ENCODE measurements at places on chromosomes 13 and 19. TPM values are rescaled to one million over a fixed set of nuclear protein-coding genes. Genes with fewer than 3 reads are reported as not detected.
A peak's percentile ranks its signal among the peaks of the same experiment; 100 is the strongest.

- no peak overlapping the region for H3K27ac ChIP-seq
- H3K36me3 ChIP-seq, result peaks cover 23% of the 10 kb centered on the region
- no peak for DNase-seq
- H3K27me3 ChIP-seq, result no peaks in the 10 kb centered on the region
Measured at GRCh38 chr19:55700813-55701212, 25.8 kb downstream of the EPN1 start.

DNA sequence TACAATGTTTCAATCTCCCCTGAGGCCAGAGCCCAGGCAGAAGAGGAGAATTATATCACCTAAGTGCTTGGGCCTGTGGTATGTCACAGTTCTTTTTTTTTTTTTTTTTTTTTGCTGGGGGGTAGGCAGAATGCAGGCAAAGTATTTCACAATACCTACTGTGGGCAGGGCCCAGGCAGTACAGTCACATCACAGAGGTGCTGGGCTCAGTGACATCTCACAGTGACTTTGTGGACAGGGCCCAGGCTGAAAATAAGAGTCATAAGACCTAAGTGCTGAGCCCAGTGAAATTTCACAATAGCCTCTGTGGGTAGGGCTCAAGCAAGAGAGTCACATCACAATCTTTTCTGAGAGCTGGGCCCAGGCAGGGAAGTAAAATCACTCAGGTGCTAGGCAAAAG is 15.9 kb upstream of the ZNF208 start:
- H3K27me3 ChIP-seq, result no peaks in the 10 kb centered on the region
- H3K27ac ChIP-seq, result no peak overlapping the region
- no peak for DNase-seq

GRCh38 chr19:35330475-35330874 is 1.5 kb downstream of the CD22 start:
- no peak overlapping the region for H3K4me3 ChIP-seq
- H3K36me3 ChIP-seq, result no peaks in the 10 kb centered on the region
- no peak overlapping the region for H3K27ac ChIP-seq
- no peak for DNase-seq
- peaks cover 18% of the 10 kb centered on the region for H3K27me3 ChIP-seq

GRCh38 chr13:19818223-19818842 is 35.6 kb upstream of the PSPC1 start:
- no peaks in the 10 kb centered on the region for H3K27me3 ChIP-seq
- peaks cover 18% of the 10 kb centered on the region for H3K36me3 ChIP-seq
- peak; percentile 59 for DNase-seq

GRCh38 chr13:45243077-45243476 is 42.2 kb upstream of the KCTD4 start:
- no peaks in the 10 kb centered on the region for H3K27me3 ChIP-seq
- no peaks in the 10 kb centered on the region for H3K36me3 ChIP-seq
- no peak overlapping the region for H3K27ac ChIP-seq
- H3K4me1 ChIP-seq, result no peaks in the 10 kb centered on the region
- H3K4me3 ChIP-seq, result no peak overlapping the region

DNA sequence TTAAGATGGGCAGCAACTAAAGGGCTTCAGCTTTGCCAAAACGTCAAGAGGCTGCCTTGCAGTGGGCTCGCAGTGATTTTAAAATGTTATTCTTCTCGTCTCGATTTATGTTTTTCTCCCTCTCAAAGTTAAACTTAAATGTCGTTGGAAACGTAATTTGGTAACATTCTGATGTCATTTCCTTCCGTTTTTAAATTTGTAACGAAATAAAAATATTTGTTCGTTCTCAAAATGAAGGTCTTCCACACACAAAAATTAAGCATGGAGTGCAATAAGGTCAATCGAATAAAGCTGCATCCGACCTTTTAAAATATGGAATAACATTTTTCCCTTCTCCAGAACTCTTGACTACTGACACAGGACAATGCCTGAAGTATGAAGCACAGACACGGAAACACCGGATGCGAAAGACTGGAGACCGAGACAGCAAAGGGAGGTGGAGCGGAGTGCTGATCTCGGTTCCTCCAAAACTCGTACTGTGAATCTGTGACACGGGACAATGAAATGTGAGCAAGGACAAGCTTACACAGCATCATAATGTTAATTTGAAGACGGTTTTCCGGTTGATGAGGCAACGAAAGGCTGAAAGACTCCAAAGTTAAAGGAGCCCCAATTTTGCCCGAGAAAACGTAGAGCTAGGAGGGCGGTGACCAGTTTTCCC is 850 bp downstream of the MTMR6 start:
- H3K27me3 ChIP-seq, result peaks cover 24% of the 10 kb centered on the region
- peaks cover 29% of the 10 kb centered on the region for H3K4me1 ChIP-seq
- peak; percentile 9 for DNase-seq
- H3K36me3 ChIP-seq, result no peaks in the 10 kb centered on the region

DNA sequence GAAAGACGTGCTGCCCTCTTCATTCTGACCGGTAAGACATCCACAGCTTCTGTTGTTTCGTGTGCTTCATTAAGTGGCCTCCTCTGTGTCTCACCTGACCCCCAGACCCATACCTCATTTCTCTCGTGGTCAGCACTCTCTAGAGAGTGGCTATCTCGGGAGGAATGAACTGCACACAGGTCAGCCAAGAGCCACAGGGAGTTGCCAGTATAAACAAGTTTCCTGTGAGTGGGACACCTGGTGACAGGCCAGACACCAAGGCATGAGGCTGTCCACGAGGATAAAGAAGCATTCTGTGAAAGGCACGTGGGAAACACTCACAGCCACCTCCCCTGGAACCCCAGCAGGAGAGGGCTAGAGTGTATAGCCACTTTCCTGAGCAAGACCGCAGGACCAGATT is 115.8 kb downstream of the NUFIP1 start:
- H3K4me3 ChIP-seq, result no peak overlapping the region
- H3K27me3 ChIP-seq, result no peaks in the 10 kb centered on the region
- H3K36me3 ChIP-seq, result no peaks in the 10 kb centered on the region
- peaks cover 3% of the 10 kb centered on the region for H3K4me1 ChIP-seq
- DNase-seq, result no peak

GRCh38 chr13:96860882-96861281 is 133.4 kb downstream of the OXGR1 start:
- DNase-seq, result no peak
- no peaks in the 10 kb centered on the region for H3K36me3 ChIP-seq
- no peaks in the 10 kb centered on the region for H3K27me3 ChIP-seq
- H3K27ac ChIP-seq, result no peak overlapping the region

GRCh38 chr13:26711211-26711610 is 49.4 kb downstream of the GPR12 start:
- no peaks in the 10 kb centered on the region for H3K36me3 ChIP-seq
- H3K4me1 ChIP-seq, result peaks cover 7% of the 10 kb centered on the region

DNA sequence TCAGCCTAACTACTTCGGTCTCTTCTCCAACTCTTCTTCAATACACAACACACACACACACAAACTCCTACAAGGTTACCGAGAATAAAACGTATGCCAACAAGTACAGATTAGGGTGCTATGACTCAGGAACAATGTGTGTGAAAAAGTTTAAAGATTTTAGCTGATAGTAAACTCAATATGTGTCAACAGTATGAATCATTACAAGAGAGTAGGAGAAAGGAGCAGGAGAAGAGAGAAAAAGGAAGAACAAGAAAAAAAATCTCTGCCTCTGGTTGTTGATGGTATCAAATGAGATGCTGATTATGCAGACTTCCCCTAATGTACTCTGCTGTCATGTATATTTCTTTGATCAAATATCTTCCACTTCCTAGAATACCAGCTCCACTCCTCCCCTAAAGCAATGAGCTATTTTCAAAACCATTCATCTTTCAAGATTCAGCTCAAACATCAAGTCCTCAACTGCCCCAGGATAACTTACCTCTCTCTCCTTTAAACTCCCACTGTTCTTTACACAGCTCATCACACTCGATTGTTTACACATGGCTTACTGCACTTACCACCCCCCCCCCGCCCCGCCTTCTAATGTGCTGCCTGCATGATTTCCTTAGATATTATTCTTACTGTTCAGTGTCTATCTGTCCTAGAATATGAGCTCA is 95.6 kb downstream of the FAM216B start:
- no peak for DNase-seq
- H3K27ac ChIP-seq, result no peak overlapping the region

GRCh38 chr13:82833923-82834322 is 1048.4 kb downstream of the SLITRK1 start:
- peaks cover 2% of the 10 kb centered on the region for H3K36me3 ChIP-seq
- H3K27me3 ChIP-seq, result no peaks in the 10 kb centered on the region
- no peak overlapping the region for H3K27ac ChIP-seq
- no peak overlapping the region for H3K4me3 ChIP-seq
- DNase-seq, result no peak

DNA sequence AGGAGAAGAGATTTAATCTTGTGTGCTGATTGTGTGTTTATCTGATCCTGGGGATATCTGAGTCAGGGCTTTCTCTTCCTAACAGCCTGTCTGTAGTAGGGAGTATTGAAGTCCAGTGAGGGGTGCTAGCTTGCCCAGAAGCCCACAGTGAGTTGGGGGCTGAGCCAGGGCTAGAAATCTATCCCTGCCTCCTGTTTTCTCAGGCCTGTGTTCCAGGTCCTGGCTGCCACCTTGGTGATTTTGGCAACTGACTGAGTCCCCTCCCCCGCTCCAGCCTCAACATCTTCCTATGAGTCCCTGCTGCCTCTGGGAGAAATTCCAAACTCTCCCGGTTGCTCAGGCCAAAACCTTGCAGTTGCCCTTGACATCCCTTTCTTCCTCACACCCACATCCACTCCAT is 7.7 kb upstream of the NOVA2 start:
- H3K36me3 ChIP-seq, result no peaks in the 10 kb centered on the region
- no peak overlapping the region for H3K27ac ChIP-seq
- no peak for DNase-seq
- peaks cover 20% of the 10 kb centered on the region for H3K27me3 ChIP-seq

DNA sequence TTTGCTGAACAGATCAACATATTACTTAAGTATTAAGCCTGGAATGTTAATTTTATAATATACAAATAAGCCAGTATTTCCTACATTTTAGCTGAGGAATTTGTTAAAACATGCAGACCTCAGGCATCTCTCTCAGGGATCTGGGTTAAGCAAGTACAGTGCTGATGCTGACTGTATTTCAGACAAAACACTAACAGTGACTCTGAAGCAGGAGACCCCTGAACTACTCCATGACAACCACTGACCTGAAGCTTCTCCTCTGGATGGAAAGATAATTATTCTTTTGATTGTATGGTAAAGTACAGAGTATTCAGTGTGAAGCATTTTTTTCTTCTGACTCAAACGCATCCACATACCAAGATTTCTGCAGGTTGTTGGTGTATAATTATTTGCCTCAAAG is 680.8 kb downstream of the LIG4 start:
- H3K27me3 ChIP-seq, result no peaks in the 10 kb centered on the region
- no peak for DNase-seq
- H3K4me1 ChIP-seq, result peaks cover 27% of the 10 kb centered on the region
- H3K36me3 ChIP-seq, result no peaks in the 10 kb centered on the region
- H3K27ac ChIP-seq, result no peak overlapping the region

DNA sequence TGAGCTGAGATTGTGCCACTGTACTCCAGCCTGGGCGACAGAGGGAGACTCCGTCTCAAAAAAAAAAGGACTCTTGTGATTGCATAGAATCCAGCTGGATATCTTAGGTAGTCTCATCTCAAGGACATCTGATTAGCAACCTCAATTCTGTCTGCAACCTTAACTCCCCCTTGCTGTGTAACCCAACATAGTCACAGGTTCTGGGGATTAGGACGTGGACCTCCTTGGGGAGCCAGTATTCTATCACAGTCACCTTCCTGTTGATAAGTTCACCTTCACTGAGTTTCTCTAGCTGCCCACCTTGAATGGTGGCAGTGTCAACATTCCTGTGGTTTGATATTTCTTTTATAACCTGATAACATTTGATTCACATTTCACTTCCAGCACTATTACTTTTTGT is 27.2 kb downstream of the GPR18 start:
- no peaks in the 10 kb centered on the region for H3K27me3 ChIP-seq
- H3K4me1 ChIP-seq, result peaks cover 22% of the 10 kb centered on the region
- no peak overlapping the region for H3K4me3 ChIP-seq

- no peak overlapping the region for H3K4me3 ChIP-seq
- peak overlapping the region; percentile 84 for H3K27ac ChIP-seq
- H3K36me3 ChIP-seq, result peaks cover 7% of the 10 kb centered on the region
- H3K27me3 ChIP-seq, result no peaks in the 10 kb centered on the region
- no peak for DNase-seq
Measured at GRCh38 chr13:28754698-28755545, 36.2 kb upstream of the SLC46A3 start.

DNA sequence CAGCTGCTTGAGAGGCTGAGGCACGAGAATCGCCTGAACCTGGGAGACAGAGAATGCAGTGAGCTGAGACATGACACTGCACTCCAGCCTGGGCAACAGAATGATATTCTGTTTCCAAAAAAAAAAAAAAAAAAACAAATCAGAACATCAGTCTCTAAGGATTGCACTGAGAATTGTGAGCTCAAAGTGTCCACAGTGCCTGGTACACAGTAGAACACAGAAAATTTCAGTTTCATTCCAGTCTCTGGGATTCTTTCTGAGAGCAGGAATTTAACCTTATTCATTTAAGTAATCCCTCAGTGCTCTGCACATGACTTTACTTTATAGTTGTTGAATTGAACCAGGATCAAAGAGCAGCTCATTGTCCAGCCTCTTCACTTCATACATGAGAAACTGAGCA is 25.9 kb upstream of the GATAD2A start:
- H3K27ac ChIP-seq, result no peak overlapping the region
- no peaks in the 10 kb centered on the region for H3K36me3 ChIP-seq
- H3K27me3 ChIP-seq, result no peaks in the 10 kb centered on the region
- DNase-seq, result no peak
- no peak overlapping the region for H3K4me3 ChIP-seq
- no peaks in the 10 kb centered on the region for H3K4me1 ChIP-seq

GRCh38 chr13:91155512-91156114 is 191.9 kb upstream of the MIR17HG start:
- H3K27me3 ChIP-seq, result no peaks in the 10 kb centered on the region
- H3K36me3 ChIP-seq, result peaks cover 4% of the 10 kb centered on the region
- peak overlapping the region; percentile 97 for H3K27ac ChIP-seq
- H3K4me3 ChIP-seq, result peak overlapping the region; percentile 50
- DNase-seq, result no peak

DNA sequence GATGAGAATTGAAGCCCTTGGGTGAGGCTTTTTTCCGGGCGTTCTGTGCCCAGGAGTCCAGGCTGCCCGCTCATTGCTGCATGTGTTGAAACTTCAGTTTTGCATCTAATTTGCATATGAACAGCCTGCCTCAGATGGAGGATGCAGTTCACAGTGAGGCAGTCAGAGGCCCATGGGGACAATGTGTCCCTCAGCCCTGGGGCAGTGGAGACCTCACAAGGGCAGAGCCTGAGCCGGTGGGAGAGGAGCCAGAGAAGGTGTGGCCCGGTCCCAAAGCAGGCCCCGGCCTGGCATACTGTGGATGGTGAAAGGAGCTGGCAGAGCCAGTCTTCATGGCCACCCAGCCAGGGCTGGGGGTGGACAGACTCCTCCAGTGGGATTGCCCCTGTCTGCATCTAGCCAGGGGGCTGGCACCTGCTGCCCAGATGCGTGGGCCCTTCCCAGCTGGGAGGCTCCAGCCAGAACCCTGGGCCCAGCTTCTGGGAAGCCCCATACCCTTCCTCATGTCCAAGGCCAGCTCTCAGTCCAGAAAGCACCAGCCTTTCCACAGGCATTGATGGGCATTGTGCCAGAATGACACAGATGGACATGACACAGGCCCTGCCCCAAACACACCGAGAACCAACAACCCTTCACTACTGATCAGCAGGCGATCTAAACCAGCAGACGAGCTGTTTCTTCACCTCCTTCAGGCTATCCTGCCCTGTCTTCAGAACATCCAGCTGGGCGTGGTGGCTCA is 32.9 kb upstream of the KCTD15 start:
- peaks cover 1% of the 10 kb centered on the region for H3K4me1 ChIP-seq
- no peaks in the 10 kb centered on the region for H3K36me3 ChIP-seq
- no peak overlapping the region for H3K4me3 ChIP-seq
- H3K27ac ChIP-seq, result no peak overlapping the region
- peaks cover 19% of the 10 kb centered on the region for H3K27me3 ChIP-seq

The F7 gene
- 1.2 TPM for total RNA-seq

The SUCLA2 gene
- total RNA-seq, result 53.1 TPM
